ENCODE measurements at places on chromosomes 12 and 14.

DNA sequence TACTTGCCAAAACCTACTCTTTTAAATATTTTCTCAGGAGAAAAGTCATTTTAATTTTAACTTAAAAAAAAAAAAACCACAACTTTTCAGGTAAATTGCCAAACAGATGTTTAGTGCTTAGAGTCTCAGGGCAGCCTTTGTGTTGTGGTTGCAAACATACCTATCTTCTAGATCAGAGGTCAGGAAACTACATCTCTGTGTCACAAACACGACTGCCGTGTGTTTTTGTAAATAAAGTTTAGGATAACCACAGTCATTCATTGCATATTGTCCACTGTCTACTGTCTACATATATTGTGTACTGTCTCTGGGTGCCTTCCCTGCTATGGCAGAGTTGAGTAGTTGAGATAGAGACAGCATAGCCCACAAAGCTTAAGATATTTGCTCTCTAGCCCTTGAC, 48.9 kb downstream of the DYRK2 start:
- DNase-seq, result no peak

GRCh38 chr12:78118036-78118435, 287.3 kb downstream of the NAV3 start:
- no peak for DNase-seq

DNA sequence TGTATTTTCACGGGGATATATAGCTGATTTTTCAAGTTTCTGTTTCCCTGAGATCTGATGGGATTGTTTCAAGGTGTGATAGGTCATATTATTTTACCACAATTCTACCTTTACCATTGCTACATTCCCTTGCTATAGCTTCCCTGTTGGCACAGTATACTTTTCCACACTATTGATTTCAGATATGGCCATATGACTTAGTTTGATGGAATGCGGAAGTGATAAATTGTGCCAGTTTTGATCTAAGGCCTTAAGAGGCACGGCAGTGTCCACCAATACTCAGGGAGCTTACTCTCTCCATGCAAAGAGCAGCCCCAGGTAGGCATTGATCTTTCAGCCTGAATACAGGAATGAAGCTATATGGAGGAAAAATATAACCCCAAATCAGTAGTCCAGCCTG, 315.7 kb downstream of the SLC16A7 start:
- no peak for DNase-seq

- peak; percentile 9 for DNase-seq
Observed at GRCh38 chr12:12582895-12583303, 20.2 kb upstream of the DUSP16 start.

DNA sequence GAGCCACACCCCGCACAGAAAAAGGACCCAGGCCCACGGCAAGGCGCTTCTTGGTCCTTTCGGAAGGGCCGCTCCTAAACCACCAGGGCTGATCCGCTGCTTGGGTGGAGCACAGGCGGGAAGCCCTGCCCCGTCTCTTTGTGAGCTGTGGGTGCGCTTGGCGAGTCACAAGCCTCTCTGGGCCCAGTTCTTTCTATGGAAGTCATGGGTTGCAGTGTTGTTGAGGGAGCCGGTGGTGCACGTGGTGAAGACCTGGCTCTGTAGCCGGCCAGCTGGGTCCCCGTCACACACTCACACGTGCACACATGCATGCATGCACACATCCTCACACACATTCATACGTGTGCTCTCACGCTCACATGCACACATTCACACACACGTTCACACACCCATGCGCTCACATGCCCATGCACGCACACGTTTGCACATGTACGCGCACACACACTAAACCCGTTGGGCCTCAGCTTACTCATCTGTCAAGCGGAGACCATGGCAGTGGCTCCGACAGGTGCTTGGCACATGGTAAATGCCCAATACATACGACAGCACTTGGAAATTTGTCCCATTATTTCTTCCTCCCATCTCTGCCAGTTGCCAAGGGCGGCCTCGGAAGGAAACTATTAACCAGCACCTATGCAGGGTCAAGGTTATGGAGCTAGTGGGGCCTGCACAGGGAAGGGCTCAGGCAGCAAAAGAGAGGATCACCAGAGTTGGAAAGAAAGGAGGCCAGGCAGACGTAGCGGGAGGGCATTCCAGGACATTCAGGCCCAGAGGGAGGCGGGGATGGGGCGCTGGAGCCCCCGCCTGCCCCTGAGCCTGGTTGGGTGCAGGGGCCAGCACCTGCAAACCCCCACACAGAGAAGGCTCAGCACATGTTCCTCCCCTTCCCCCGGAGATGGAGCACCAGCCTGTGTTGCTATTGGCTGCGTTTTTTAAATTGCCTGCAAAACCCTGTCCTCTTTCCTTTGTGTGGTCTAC, 96.9 kb downstream of the SETD3 start:
- no peak for DNase-seq

DNA sequence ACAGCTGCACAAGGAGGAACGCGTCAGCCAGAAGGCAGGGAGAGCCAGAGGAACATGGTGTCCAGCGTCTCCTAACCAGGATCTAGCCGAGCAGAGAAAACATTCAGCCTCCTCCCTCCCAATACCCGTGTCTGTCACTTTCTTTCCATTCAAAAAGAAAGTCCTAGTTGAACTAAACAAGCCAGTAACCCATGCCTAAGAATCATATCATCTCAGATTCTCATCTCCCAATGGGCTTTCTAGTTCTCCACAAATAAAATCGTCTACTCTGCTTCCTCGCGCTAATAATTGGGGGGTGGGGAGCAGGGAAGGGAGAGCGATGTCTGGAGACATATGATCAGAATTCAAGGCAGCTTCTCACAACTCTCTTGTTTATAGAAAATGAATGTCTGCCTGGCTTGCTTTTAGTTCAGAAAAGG, 7.4 kb downstream of the NKX2-1 start:
- DNase-seq, result no peak

DNA sequence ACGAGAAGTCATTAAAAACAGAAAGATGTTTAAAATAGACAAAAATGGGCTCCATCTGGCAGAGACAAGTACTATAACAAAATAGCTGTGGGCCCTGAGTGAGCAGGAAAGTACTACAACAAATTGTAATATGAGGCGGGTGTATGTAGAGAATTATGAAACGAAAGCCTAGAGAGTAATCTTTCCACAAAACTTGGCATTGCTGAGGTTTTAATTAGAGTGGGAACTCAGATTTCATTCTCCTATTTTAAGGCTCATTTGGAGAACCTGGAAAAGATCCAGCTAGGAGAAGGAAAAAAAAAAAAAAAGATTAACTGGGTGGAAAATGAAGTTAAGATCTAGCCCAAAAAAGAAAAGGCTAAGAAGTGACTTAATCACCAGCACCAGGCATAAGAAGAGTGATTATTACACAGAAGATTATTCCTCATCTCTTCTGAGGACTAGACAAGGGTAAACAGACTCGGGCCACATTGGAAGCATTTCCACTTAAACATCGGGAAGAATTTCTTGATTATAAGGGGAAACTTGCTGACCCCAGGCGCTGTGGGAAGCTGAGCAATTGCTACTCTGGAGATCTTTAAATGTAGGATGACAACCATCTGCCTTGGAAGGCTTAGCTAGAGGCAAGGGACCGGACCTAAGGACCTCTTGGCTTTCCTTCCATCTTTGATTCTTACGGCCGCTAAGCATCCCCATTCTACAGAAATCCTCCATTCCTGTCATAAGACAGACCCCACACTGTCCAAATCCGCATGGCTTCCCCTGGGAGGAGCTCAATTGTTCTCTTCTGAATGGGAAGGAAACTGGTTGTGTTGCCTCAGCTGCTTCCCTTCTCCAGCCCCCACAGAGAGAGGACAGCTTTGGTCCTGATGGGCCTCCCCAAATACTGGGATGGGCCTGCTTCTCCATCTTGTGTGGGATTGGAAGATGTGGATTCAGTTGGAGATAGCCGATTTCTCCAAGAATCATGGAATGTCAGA, 40.6 kb downstream of the IGF1 start:
- no peak for DNase-seq

- DNase-seq, result no peak
Observed at GRCh38 chr12:126936181-126936851, 1330.7 kb upstream of the TMEM132C start.

GRCh38 chr14:77039285-77040058, 11.0 kb upstream of the IRF2BPL start:
- no peak for DNase-seq

DNA sequence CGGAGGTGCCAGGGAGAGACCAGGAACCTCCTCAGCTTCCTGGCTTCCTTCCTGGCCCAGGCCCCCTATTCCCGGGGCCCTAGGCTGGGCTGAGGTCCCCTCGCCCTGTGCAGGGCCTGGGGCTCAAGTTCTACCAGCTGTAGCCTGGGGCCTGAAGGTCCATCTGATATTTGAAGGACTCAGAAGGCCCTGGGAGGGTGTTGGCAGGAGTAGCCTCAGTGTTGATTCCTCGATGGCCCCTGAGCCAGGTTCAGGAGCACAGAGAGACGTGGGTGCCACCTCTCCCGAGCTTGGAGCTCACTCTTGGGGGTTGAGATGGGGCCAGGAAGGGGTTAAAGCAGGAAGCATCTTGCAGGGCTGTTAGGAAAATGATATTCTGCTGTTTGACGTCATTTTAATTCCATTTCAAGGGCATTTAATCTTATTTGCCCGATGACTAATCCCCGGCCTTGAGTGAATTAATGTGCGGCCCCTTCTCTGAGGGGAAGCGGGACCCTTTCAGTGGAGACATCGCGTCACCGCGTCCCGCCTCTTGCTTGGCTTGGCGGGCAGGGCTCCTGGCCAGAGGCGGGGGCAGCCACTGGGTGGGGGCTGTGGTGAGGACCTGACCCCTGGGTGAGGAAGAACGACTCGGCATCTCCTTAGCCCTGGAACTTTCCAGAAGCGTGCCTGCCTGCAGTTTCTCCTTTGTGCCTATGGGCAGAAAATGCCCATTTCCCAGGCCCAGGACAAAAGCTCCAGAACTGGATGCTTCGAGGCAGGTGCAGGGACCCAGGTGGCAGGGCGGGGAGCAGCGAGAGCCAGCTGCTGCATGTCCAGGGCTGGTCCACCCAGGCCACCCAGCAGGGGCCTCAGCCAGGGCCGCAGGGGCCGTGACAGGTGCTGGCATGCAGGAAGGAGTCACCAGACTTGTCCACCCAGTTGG, 158.3 kb downstream of the KIF26A start:
- no peak for DNase-seq

- no peak for DNase-seq
Observed at GRCh38 chr12:70178038-70178437, 65.2 kb upstream of the CNOT2 start.

GRCh38 chr12:68067762-68068376, 78.6 kb downstream of the IFNG-AS1 start:
- DNase-seq, result no peak

GRCh38 chr14:29858299-29858698, 69.3 kb downstream of the PRKD1 start:
- no peak for DNase-seq

DNA sequence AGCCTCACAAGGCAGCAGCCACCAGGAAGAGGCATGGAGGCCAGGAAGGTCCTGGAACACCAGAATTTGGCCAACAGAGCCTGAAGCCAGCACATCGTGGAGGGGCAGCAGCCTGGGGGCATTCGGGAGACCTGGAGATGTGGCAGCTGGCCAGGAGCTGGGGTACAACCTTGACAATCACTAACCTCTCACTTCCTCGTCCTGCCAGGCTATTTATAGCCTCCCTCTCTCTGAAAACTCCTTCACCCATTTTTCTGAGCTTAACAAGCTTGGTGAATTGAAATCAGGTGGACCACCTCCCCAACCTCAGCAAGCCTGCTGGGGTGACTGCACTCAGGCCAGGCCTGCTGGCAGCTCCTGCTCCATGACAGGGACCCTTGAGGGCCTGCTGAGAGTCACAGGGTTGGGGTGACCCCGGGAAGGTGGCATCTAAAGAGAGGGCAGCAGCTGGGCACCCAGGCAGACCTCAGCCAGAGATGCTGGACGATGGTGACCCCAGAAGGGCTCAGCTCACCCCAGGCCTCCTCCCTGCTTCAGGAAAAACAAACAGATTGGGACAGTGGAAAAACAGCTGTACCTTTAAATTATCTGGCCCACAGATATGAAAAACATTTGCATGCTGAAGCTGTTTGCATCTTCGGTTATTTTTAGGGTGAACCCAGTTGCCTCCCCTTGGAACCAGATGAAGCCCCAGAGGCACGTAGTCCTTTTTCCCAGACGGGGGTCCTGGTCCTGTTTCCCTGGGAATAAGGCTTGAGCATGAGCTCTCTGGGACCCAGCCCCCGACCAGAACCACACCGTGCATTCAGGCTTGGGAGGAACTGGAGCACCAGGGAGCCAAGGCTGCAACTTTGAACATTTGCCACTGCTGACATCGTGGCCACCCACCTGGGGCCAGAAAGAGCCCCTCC, 67.0 kb downstream of the PITPNM2 start:
- no peak for DNase-seq

DNA sequence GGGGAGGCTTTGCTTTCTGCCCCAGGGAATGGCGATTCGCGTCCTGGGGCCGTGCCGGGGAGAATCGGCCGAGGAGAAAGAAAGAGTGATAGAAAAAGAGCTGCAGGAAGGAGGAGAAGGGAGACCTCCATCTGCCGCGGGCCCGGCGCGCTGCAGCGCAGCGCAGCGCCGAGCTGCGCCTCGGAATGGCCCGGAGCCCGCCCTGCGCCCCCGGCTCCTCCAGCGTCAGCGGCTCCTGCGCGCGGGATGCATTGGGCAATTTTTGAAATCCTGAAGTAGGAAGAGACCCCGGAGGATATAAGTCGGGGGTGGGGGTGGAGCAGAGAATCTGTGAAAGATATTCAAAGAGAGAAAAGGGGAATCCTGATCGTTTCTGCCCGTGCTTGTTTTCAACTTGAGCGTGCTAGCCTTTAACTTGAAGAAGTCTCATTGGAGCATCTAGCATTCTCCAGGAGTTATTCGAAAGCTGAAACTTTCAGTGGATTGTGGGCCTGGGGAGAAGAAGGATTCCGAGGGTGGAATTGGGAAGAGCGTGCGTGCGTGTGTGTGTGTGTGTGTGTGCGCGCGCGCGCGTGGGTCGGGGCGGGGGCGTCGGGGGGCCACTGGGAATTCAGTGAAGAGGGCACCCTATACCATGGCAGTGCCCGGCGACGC, 441 bp downstream of the PDE3A start:
- no peak for DNase-seq

DNA sequence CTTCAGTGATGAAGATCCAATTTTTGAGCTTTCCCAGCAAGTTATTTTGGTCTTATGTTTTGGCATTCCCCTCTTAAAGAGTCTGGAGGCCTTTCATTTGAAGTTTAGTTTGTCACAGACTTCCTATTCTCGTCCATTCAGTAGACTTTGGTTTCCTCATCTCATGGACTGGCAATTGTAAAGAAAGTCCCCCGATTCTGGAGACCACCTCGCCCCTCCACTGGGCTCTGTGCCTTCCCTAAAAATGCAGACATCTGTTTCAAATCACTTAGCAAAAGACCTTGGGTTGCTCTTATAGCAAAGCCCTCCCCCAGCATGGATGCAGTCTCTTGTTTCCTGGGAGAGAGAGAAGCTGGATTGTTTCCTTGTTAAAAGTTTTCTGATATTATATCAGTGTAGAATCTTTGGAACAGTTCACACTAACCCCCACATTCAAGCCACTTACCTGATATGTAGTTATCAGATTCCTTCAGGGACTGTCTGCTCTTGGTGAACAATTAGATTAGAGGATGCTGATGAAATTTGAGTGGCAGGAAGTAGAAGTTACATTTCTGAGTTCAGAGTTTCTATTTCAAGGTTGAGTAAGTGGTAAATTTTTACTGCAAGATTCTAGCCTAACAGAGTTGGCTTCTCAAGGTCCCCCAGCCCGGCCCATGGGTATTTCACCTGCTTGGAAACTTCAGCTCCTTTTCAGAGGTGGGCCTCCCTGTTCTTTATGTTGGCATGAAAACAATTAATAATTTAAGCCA, 56.3 kb downstream of the PLXNC1 start:
- peak; percentile 5 for DNase-seq

GRCh38 chr14:63745858-63746425, 18.1 kb upstream of the SGPP1 start:
- peak; percentile 23 for DNase-seq
